ENCODE measurements at places on chromosomes 5 and 9.
A peak's percentile ranks its signal among the peaks of the same experiment; 100 is the strongest.

DNA sequence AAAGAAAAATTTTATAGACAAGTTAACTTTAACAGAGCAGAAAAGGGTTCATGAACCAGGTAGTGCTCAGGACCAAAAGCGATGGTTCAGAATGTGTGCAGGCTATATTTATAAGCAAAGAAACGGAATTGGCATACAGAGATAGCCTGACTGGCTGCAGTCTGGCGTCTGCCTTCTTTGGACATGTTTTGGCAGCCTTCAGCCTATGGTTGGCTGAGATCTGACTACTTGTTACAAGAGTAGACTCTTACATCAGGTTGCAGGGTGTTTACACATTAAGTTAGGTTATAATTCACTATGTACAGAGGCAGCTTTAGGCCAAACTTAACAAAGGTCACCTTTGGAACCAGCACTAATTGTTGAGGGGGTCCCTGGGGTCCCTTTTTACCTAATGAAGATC lies 7.0 kb downstream of the NOP16 start:
- no peak for DNase-seq

- no peak for DNase-seq
Measured at GRCh38 chr5:111945535-111945934, 188.5 kb upstream of the NREP start.

- no peak for DNase-seq
Measured at GRCh38 chr5:53071738-53072137, 37.8 kb downstream of the MOCS2 start.

- peak; percentile 61 for DNase-seq
Measured at GRCh38 chr5:88882276-88883038, 527 bp downstream of the MEF2C start.

GRCh38 chr9:2808105-2808504 lies 35.8 kb downstream of the PUM3 start:
- DNase-seq, result no peak

DNA sequence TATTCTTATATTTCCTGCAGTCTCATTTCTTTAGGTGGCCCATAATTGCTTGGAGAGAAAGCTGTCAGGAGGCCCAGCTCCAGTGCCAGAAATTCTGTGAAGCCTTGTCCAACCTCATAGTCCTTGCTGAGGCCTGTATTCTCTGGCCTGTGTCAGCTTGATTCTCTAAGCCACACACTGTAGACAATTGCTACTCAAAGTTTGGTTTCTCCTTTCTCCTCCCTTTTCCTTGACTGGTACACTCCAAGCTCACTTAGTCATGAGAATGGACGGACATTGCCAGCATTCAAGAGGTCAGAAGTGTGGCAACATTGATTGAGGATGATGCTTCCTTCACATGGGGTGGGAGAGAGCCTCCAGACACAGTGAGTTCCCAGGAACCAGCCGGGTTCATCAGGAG lies 71.3 kb upstream of the CXCL14 start:
- DNase-seq, result no peak

DNA sequence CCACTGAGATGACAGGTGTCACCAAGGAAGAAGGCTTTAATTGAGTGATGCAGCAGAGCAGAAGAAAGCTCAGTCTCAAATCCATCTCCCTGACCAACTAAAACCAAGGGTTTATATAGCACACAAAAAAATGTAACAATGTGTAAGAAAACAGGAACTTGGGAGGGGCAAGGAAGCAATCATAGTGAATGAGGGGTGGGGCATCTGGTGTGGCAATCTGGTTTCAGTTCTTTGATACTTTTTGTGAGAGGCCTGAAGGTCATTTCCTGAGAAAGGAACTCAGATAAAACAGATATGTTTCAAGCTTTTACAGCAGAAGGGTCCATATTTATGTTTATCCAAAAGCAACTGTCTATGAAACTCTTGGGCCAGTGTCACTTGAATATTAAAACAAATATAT lies 19.7 kb downstream of the CD180 start:
- no peak for DNase-seq

DNA sequence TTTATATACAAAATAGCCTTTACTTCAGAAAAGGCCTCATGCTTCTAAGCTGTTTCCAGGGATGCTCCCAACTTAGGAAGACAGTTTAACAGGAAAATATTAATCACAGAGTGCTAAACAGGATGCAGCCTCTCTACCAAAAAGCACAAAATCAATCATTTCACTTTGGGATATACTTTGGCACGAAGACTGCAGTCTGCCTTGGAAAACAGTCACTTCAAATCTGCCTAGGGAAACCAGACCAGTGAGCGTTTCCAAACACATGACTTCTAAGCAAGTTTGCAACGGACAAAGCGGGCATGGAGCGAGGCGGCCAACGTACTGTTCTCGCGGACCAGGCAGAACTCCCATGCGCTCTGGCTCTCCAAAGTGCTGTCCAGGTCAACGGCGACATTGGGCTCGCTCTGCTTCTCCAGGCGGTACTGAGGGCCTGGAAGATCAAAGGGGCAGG lies 201.0 kb downstream of the MAPKAP1 start:
- no peak for DNase-seq

GRCh38 chr5:54018438-54018837 lies 291.9 kb downstream of the ARL15 start:
- no peak for DNase-seq

DNA sequence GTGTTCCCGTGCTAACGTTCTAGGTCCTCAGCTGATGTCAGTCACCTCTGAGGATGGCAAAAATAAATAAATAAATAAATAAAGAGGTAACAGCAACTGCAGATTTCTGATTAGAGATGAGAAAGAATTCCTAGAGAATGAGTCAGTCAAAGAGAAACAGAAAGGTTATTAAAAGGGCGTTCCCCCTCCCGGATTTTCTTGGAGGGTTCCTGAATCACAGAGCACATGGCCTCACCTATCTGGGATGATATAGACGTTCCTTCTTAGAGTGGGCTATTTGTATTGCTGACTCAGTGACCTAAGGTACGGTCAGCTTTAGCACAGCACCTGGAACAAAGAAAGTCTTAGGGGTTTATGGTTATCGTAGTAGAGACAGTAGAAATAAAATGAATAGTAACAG lies 30.6 kb downstream of the HTR4 start:
- DNase-seq, result no peak

DNA sequence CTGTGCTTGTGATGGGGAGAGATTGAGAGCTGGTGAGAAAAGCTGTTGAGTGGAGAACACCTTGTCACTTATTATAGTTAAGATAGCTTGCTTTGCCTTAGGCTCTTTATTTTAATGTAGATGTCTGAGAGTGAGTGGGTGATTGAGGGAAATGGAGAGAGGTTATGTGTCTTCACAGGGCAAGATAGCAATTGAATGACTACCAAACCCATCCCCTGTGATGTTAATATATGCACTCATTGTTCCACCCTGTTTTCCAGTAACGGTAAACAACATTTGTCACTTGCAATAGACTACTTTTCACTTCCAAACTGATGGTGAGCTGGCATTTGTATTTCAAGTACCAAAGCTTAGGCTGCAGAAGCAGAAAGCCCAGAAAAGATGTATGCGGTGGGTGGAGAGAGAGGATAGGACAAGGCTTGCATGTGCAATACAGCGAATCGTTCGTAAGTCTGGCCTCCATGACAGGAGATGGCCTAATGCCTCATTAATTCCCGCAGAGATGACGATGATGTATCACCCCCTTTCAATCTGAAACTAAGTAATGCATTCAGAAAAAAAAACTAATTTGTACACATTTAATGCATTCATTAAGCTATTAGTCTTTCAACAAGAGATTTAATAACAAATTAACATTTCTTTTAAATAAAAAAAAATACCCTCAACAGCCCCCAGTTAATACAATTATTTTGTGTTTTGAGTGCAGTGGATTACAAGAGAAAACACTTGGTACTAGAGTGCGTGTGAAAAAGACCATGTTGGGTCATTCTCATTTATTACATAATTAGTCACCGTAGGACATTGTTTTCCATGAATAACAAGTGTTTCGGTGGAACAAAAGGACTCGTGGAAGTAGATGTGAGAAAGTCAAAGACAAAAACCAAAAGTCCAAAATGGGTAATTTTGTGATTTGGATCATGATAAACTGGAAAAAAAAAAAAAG lies 699.0 kb downstream of the BRINP1 start:
- DNase-seq, result no peak

GRCh38 chr5:93593476-93594131 lies 10.6 kb downstream of the NR2F1 start:
- peak; percentile 79 for DNase-seq

DNA sequence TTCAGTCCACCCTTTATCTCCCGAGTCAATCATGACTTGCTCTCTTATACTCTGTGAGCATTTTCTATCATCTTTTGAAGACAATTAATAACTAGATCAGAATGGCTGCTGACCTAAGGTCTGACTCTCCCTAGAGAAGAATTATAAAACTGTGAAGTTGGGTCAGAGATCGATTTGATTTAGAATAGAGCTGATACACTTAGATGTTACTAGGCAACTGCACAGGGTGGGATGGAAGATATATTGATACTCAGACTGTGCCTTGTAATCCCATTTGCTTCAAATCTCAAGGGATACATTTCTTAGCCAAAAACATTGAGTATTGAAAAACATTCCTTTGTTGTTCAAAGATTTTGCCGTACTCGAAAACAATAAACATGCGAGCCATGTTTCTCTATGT lies 106.0 kb upstream of the NMUR2 start:
- no peak for DNase-seq

DNA sequence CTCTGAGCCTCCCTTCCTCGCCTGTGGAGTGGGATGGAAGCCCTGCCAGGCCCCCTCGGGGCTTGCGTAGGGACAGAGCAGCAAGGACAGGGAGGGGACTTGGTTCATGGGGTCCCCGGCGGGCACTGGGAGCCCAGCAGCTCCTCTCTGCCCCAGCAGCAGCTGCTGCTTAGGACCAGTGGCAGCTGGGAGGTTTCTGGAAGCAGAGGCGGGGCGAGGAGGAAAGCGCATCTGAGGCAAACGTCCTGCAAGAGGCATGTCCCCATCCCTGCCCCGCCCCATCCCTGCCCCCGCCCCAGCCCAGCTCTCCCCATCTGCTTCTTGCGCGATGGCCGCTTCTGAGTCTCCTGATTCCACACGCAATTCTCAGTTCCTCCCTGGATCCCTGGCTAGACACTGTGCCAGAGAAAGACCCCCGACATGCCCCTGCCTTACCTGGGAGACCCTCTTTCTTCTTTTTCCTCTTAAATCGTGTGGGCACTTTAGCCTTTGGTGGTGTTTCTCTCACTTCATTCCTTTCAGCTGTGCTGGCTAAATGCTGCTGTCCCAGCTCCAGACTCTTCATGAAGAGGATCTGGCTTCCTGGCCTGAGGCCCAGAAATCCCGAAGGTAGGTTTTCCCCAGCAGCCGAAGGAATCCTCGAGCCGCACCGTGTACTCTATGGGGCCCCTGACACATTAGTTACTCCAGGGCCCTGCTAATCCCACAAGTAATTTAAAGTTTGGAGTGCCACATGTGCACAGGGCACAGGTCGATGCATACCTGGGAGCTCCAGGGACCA lies 4.4 kb upstream of the OR2S2 start:
- peak; percentile 47 for DNase-seq

DNA sequence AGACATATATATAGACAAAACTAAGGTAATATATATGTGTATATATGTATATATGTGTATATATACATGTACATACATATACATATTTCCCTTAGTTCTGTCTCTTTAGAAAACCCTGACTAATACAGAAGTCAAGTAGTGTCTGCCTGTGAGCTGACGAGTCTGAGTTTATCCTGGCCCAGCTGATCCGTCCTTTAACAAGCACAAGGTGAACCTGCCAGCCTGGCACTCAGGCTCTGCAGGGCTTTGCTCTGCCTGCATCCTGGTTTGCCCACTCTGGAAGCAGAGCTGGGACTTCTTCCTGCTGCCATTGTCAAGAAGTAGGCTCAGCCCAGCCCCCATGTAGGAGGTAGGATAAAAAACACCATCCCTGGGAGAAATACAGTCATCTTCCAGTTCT lies 388.0 kb downstream of the ICE1 start:
- no peak for DNase-seq

DNA sequence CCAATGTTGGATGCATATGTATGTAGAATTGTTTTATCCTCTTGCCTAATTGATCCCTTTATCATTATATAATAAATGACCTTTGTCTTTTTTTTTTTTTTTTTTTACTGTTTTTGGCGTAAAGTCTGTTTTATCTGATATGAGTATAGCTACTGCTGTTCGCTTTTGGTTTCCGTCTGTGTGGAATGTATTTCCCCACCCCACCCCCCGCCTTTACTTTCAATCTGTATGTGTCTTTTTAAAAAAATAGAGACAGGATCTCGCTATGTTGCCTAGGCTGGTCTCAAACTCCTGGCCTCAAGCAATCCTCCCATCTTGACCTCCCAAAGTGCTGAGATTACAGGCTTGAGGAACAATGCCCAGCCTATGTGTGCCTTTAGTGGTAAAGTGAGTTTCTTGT lies 11.3 kb downstream of the AHRR start:
- DNase-seq, result no peak

DNA sequence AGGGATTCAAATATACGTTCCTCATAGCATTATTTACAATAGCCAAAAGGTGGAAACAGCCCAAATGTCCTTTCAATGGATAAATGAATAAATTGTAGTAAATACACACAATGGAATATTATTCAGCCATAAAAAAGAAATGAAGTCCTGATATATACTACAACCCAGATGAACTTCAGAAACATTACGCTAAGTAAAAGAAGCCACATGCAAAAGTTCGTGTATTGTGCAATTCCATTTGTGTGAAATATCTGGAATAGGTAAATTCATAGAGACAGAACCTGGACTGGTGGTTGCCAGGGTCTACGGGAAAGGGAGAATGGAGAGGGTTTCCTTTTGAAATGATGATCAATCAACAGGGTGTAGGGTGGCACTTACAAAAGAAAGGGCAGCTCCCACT lies 12.5 kb upstream of the ARSI start:
- DNase-seq, result no peak

- no peak for DNase-seq
Measured at GRCh38 chr9:104984121-104984520, 56.2 kb upstream of the ABCA1 start.

GRCh38 chr9:87180841-87181240 lies 233.5 kb upstream of the GAS1 start:
- DNase-seq, result no peak

DNA sequence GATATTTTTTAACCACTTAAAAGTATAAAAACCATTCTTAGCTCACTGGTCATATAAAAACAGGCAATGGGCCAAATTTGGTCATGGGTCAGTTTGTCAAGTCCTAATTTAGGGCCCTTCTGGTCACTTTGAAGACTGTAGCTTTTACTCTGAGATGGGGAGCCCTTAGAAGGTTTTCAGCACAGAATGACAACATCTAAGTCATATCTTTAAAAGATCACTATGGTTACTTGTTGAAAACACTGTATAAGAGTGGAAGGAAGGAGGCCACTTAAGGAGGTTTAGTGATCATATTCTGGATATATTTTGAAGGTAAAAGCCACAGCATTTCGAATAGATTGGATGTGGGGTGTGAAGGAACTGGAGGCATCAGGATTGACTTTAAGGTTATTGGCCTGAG lies 76.7 kb downstream of the STRBP start:
- DNase-seq, result no peak

DNA sequence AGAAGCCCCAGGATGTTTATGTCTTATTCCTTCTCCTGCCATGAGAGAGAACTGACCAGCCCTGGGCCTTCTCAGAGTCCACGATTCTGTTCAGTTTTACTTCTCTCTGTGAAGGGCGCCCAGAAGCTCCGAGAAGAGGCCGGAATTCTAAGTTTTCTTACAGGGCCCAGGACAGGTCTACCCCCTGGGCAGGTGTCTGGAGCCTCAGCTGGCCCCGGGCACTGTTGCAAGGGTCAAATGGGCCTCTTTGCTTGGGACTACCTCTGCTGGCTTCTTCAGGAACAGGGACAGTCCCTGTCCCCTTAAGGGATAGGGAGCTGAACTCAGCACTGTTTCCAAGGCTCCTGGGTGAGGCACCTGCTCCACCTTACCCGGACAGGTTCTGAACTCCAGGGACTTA lies 55.0 kb downstream of the RASGEF1C start:
- no peak for DNase-seq

- no peak for DNase-seq
Measured at GRCh38 chr9:127233550-127233949, 31.0 kb upstream of the GARNL3 start.

Measured in G401 (cell line).